ENCODE measurements at places on chromosomes 12 and 14. TPM values are rescaled to one million over a fixed set of nuclear protein-coding genes. Genes with fewer than 3 reads are reported as not detected.

The OR6C70 gene
- not detected for total RNA-seq

The FAM181A gene
- total RNA-seq, result not detected

The DHH gene
- total RNA-seq, result not detected

The C1S gene
- 50.3 TPM for total RNA-seq

The TOMM20L gene
- total RNA-seq, result not detected

The TAS2R30 gene
- total RNA-seq, result not detected

The CD9 gene
- total RNA-seq, result 232 TPM
